ENCODE measurements at places on chromosomes 11 and 22.

GRCh38 chr11:43825217-43825816 is 55.3 kb upstream of the ALKBH3 start:
- DNase-seq = peak; percentile 39

- peak; percentile 68 for DNase-seq
Measured at GRCh38 chr11:105458071-105458470, 151.8 kb upstream of the GRIA4 start.

DNA sequence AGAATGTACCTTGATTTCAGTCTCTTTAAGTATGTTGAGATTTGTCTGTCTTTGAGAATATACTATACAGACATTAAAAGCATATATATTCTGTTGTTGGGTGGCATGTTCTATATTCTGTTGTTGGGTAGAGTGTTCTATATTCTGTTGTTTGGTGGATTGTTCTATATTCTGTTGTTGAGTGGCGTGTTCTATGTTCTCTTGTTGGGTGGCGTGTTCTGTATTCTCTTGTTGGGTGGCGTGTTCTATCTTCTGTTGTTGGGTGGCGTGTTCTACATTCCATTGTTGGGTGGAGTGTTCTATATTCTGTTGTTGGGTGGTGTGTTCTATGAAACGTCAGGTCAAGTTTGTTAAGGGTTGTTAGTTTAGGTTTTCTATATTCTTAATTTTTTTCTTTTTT is 27.1 kb upstream of the CTTN start:
- no peak for DNase-seq

GRCh38 chr11:117944554-117944953 is 15.4 kb upstream of the TMPRSS13 start:
- no peak for DNase-seq

GRCh38 chr22:26416670-26417276 is 12.3 kb upstream of the ASPHD2 start:
- peak; percentile 98 for DNase-seq

- DNase-seq = no peak
Measured at GRCh38 chr22:27206374-27207133, 549.2 kb downstream of the MIAT start.

DNA sequence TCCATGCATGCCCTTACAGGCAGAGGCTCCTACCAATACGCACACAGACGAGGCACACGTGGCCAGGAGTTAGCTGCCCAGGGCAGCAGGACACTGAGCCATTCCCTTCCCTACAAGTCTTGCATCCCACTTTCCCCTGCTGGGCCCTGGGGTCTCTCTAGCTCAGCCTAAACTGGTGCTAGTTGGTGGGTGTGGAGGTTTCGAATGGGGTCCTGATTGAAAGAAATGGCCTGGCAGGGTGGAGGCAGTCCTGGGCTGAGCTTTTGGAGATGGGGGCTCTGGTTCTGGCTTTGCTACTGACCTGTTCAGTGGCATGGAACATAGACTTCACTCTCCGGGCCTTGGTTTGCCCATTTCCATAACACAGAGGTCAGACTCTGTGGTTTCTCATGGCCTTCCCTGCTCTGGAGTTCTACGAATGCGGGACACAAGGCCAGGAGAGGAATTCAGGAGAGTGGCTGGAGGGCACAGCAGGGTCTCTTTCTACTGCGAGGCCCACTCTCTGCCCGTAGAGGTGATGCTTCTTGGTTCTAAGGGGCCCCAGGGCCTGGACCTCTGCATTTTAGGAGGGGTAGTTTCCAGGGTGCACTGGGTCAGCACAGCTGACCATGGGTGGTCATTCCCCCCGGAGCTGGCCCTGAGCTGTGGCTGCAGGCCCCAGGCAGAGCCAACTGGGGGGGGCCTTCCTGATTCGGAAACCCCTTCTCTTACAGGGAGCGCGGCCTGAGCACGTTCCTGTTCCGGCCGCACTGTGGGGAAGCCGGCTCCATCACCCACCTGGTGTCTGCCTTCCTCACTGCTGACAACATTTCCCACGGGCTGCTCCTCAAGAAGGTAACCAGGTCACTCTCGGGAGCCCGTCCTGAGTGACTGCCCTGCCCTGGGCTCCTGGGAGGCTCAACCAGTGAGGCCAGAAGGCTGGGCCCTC is 40.0 kb downstream of the RNF141 start:
- DNase-seq = no peak
